Amniotic epithelial cell (primary cell): ENCODE measurements at places on chromosomes 3 and 15.

- no peak for DNase-seq
Measured at GRCh38 chr15:88992912-88993376, 79.8 kb upstream of the MFGE8 start.

GRCh38 chr3:185152410-185153170 lies at the start of gene C3orf70:
Gene C3orf70 (minus strand): TSS chr3:185153060. CDS start chr3:185152823, 237 bp downstream.
- DNase-seq: peak; percentile 40

GRCh38 chr15:85984241-85984640 lies 95.4 kb upstream of the AGBL1 start:
- DNase-seq: no peak

GRCh38 chr3:51977446-51978142 lies 2.7 kb downstream of the ABHD14A start:
- no peak for DNase-seq

GRCh38 chr3:115102046-115102445 lies 45.0 kb downstream of the ZBTB20 start:
- DNase-seq: no peak
